ENCODE measurements at places on chromosomes 7 and 10.

GRCh38 chr10:81081887-81082620 is 544.4 kb downstream of the SH2D4B start:
- DNase-seq: no peak

- DNase-seq: no peak
Measured at GRCh38 chr10:58856508-58857240, 319.8 kb upstream of the PHYHIPL start.

- DNase-seq: no peak
Measured at GRCh38 chr10:71753091-71753959, 20.0 kb downstream of the VSIR start.

DNA sequence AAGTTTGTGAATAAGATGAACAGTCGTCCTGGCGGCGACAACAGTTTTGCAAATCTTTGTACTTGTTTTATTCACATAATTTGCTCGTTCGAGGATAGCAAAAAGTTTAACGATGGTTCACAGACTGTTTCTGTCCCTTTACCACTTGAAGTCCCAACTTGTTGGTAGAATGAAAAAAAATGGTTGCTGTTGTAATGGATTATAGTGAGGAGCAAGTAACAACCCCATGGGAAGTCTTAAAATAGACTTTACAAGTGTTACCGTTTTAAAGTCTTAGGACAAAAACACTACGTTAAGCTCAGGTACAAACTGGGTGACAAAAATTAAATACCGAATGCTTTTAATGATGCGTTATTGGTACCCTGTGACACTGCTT is 589 bp downstream of the LSM8 start:
- no peak for DNase-seq

Measured in activated CD8-positive, alpha-beta memory T cell treated with anti-CD3 and anti-CD28 coated beads for 4 hours (primary cell).